ENCODE measurements at places on chromosomes 2 and 18. TPM values are rescaled to one million over a fixed set of nuclear protein-coding genes. Genes with fewer than 3 reads are reported as not detected.

DNA sequence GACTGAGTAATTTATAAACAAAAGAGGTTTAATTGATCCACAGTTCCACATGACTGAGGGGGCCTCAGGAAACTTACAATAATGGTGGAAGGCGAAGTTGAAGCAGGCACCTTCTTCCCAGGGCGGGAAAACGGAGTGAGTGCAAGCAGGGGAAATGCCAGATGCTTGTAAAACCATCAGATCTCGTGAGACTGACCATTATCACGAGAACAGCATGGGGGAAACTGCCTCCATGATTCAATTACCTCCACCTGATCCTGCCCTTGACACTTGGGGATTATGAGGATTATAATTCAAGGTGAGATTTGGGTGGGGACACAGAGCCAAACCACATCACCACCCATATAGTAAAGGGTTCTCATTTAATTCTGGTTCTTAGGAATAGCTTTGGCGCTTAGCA is 219.5 kb upstream of the ATP5MC3 start:
- no peaks in the 10 kb centered on the region for H3K36me3 ChIP-seq
- H3K4me1 ChIP-seq: no peaks in the 10 kb centered on the region
- no peaks in the 10 kb centered on the region for H3K27me3 ChIP-seq
- H3K27ac ChIP-seq: no peak overlapping the region

PGAP1 gene
- 19.4 TPM for total RNA-seq

DNA sequence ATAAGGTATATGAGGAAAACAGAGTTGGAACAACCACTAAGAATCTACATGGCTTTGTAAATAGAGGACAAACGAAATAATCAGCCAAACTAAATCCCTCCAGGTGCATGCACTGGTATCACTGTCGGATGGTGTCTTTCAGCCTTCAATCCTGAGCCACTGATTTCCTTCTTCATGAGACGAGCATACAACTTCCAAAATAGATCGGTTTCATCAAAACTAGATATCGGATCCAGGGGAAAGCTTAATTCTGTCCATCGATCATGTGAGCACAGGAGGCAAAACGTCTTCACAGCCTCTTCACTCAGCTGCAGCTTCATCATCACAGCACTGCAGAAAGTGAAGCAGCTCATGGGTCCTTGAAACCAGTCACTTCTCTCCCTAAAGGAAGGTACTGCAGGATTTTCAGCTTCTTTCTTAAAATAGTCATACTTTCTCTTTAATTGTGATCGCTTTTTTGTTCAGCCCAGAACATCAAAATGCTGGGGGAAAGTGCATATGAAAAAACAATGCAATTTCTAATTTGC is 80.5 kb downstream of the DTNB start:
- no peak overlapping the region for H3K4me3 ChIP-seq
- no peaks in the 10 kb centered on the region for H3K27me3 ChIP-seq
- no peaks in the 10 kb centered on the region for H3K4me1 ChIP-seq
- H3K27ac ChIP-seq: no peak overlapping the region

GRCh38 chr2:100423631-100424030 is 6.2 kb upstream of the CHST10 start:
- H3K27ac ChIP-seq: no peak overlapping the region
- no peak for DNase-seq
- H3K4me3 ChIP-seq: no peak overlapping the region
- H3K36me3 ChIP-seq: no peaks in the 10 kb centered on the region
- H3K27me3 ChIP-seq: no peaks in the 10 kb centered on the region
- H3K4me1 ChIP-seq: no peaks in the 10 kb centered on the region

CREG2 gene
- not detected for total RNA-seq

DNA sequence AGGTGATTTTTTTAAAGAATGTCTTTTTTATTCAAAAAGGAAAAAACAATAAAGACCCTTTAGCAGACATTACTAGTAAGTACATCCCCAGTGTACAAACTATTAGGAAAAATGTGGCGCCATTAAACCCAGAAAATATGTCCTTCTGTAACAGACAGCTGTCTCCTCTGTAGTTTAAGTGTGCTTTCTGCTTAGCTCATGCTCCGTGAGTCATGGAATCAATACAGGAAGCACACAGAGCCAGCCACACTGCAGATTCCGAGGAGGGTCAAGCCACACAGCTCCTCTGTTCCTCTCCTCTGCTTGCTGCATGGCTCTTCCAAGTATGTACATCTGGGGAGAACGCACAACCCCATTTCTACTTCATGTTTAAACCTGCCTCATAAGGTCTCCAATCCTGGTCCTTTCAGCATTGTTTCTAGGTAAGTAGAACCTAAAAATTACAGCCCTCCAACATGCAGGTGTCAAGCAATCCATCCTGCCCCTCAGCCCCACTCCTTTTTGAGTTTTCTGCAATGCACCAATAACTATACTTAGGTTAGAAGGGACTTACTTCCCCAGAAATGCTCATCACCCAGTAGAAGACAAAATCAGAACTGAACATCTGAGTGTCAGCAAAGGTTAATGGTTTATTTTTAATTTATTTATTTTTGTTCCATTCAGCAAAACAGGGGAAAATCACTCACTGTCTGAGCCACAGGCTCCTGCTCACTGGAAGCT is 37.5 kb downstream of the ACVR1 start:
- no peaks in the 10 kb centered on the region for H3K27me3 ChIP-seq
- no peaks in the 10 kb centered on the region for H3K36me3 ChIP-seq
- peak overlapping the region; percentile 67 for H3K27ac ChIP-seq
- H3K4me1 ChIP-seq: no peaks in the 10 kb centered on the region

GRCh38 chr2:224819075-224819474 is 102.9 kb upstream of the CCDC195 start:
- H3K27ac ChIP-seq: no peak overlapping the region
- no peaks in the 10 kb centered on the region for H3K27me3 ChIP-seq
- no peaks in the 10 kb centered on the region for H3K36me3 ChIP-seq
- DNase-seq: no peak
- H3K4me3 ChIP-seq: no peak overlapping the region

PAIP2B gene
- 12.9 TPM for total RNA-seq

DNA sequence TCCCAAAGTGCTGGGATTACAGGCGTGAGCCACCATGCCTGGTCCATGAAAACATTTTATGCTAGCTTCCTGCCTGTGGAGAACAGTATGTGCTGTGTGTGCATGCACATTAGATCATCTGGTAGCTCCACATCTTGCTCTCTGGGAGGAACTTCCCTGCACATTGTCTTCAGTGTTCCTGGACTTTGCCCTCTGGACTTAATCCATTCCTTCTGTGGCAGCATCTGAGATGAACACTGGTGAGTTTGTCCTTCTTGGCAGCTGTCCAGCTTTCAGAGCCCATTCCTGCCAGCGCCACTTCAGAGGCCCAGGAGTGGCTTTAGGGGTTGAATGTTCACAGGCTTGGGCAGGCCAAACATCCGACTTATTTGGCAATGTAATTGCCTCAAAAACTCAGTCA is 65.2 kb downstream of the POU3F3 start:
- no peaks in the 10 kb centered on the region for H3K4me1 ChIP-seq
- no peaks in the 10 kb centered on the region for H3K36me3 ChIP-seq
- H3K27ac ChIP-seq: no peak overlapping the region
- H3K27me3 ChIP-seq: no peaks in the 10 kb centered on the region
- no peak for DNase-seq

GRCh38 chr2:158629116-158629515 is 166.0 kb upstream of the DAPL1 start:
- no peak for DNase-seq
- no peak overlapping the region for H3K4me3 ChIP-seq
- H3K4me1 ChIP-seq: no peaks in the 10 kb centered on the region
- no peaks in the 10 kb centered on the region for H3K36me3 ChIP-seq
- no peak overlapping the region for H3K27ac ChIP-seq

DNA sequence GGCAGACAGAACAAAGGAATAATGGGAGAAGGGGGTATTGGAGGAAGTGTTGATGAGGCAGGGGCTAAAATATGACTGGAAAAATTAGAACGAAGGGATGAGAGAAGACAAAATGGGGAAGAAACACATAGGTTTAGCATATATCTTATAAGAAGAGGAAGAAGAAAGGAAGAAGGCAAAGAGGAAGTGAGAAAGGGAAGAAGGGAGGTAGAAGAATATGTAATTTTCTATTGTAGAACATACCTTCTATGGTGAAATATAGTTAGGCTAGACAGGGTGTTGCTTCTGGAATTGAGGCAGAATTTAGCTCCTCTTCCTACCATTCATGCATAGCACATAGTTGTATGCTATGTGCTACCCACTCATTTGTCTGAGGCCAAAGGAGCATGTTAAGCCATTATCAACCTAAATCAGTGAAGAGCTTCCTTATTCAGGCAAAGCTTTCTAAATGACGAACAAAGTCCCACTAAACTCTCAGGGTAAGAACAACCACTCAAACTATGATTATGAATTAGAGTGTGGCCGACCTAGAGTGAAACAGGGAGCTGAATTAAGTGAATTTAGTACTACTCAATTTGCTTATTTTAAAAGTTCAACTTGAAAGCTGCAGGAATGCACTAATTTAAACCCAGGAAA is 180.9 kb upstream of the GALNT5 start:
- no peaks in the 10 kb centered on the region for H3K27me3 ChIP-seq
- DNase-seq: no peak
- H3K36me3 ChIP-seq: no peaks in the 10 kb centered on the region
- H3K27ac ChIP-seq: no peak overlapping the region
- H3K4me1 ChIP-seq: no peaks in the 10 kb centered on the region

- H3K27me3 ChIP-seq: no peaks in the 10 kb centered on the region
- H3K36me3 ChIP-seq: no peaks in the 10 kb centered on the region
- no peak overlapping the region for H3K27ac ChIP-seq
- H3K4me1 ChIP-seq: no peaks in the 10 kb centered on the region
- no peak overlapping the region for H3K4me3 ChIP-seq
Measured at GRCh38 chr2:39603436-39603835, 62.3 kb upstream of the TMEM178A start.

CYRIA gene
- 4.4 TPM for total RNA-seq

DNA sequence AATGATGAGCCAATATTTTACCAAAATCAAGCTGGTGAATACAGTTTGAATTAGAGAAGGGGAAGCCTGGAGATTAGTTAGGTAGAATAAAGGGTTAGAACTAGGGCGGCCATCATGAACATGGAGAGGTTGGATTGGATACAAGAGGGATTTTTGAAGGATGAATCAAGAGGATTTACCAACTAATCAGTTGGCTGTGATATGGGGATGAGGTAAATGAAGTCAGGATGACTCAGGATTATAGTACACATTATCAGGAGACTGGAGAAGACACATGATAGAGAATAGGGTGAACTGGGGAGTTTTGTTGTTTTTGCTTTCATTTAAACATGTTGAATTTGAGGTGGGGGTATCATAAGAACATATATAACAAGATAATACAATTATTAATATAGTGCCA is 73.8 kb upstream of the PROKR1 start:
- DNase-seq: no peak
- no peaks in the 10 kb centered on the region for H3K36me3 ChIP-seq
- no peaks in the 10 kb centered on the region for H3K4me1 ChIP-seq
- H3K4me3 ChIP-seq: no peak overlapping the region

DNA sequence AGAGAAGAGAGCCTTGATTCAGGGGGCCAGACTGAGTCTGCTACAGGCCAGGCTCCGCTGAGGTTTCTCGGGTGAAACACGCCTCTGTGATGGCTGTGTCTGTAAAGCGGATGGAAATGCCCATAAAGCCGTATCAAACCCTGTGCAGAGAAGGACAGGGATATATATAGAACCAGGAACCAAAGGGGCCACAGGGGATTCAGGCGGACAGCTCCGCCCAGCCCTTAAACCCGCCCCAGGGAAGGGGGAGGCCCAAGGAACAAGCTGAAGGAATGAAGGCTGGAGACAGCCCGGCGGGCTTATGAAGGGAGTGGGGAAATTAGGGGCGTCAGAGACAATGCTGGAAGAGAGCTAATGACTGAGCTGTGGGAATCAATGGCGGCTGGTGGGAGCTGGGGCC is 42.1 kb downstream of the NHEJ1 start:
- no peak overlapping the region for H3K27ac ChIP-seq
- no peak overlapping the region for H3K4me3 ChIP-seq
- H3K27me3 ChIP-seq: no peaks in the 10 kb centered on the region
- no peaks in the 10 kb centered on the region for H3K4me1 ChIP-seq
- no peak for DNase-seq

- H3K4me1 ChIP-seq: no peaks in the 10 kb centered on the region
- no peak for DNase-seq
- H3K4me3 ChIP-seq: no peak overlapping the region
- no peaks in the 10 kb centered on the region for H3K36me3 ChIP-seq
Measured at GRCh38 chr18:1383465-1383864, 478.8 kb downstream of the ADCYAP1 start.

CD28 gene
- total RNA-seq: 1.5 TPM

- no peak overlapping the region for H3K27ac ChIP-seq
- H3K36me3 ChIP-seq: no peaks in the 10 kb centered on the region
- no peak for DNase-seq
- H3K4me3 ChIP-seq: no peak overlapping the region
- no peaks in the 10 kb centered on the region for H3K4me1 ChIP-seq
Measured at GRCh38 chr18:68500556-68500955, 214.4 kb downstream of the TMX3 start.

GRCh38 chr18:50203801-50204604 is 9.1 kb upstream of the MYO5B start:
- no peak overlapping the region for H3K4me3 ChIP-seq
- DNase-seq: no peak
- no peaks in the 10 kb centered on the region for H3K27me3 ChIP-seq

GRCh38 chr2:36459725-36460137 is 104.2 kb downstream of the CRIM1 start:
- no peak overlapping the region for H3K4me3 ChIP-seq
- no peak overlapping the region for H3K27ac ChIP-seq
- DNase-seq: no peak
- no peaks in the 10 kb centered on the region for H3K36me3 ChIP-seq
- H3K4me1 ChIP-seq: no peaks in the 10 kb centered on the region

RTP5 gene
- not detected for total RNA-seq

GRCh38 chr2:117127680-117128079 is 686.8 kb upstream of the DDX18 start:
- H3K27me3 ChIP-seq: no peaks in the 10 kb centered on the region
- H3K4me1 ChIP-seq: no peaks in the 10 kb centered on the region
- no peak overlapping the region for H3K4me3 ChIP-seq
- DNase-seq: no peak

GRCh38 chr2:233074106-233074505 is 14.0 kb downstream of the INPP5D start:
- no peaks in the 10 kb centered on the region for H3K27me3 ChIP-seq
- no peaks in the 10 kb centered on the region for H3K4me1 ChIP-seq
- H3K27ac ChIP-seq: no peak overlapping the region
- DNase-seq: no peak
- H3K4me3 ChIP-seq: no peak overlapping the region
- no peaks in the 10 kb centered on the region for H3K36me3 ChIP-seq
